ENCODE measurements at places on chromosomes 1 and 21.

- no peak for DNase-seq
Measured at GRCh38 chr1:11880911-11881748, 22.4 kb upstream of the NPPB start.

GRCh38 chr1:154845174-154845573 is 24.9 kb downstream of the KCNN3 start:
- no peak for DNase-seq

DNA sequence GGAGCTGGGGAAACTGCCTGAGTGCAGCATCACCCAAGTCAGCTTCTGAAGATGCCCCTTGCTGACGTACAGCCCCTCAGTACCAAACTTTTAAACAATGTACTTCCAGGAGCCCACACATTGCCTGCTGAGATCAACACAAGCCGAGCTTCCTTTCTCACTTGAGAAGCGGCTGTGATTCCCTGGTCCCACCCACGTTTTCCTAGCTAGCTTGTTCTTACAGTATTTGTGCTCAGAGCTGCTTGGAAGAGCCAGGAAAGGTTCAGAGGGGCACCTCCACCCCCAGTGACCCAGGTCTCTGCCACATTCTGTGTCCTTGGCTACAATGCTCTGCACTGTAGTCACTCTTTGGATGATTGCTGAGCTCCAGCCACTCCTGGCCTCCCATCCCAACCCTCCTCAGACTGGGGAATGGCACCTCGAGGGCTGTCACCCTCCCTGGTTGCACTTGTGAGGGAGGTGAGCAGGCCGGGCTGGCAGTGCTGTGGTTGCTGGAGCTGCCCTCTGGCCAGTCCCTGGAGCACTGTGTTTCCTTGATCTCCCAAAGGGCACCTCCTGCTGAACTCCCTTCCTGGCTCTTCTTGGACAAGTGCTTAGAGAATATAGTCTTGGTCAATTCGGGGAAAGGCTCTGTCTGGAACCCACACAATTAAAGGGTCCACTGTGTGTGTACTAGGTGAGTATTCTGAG is 355.1 kb downstream of the AJAP1 start:
- DNase-seq, result no peak

DNA sequence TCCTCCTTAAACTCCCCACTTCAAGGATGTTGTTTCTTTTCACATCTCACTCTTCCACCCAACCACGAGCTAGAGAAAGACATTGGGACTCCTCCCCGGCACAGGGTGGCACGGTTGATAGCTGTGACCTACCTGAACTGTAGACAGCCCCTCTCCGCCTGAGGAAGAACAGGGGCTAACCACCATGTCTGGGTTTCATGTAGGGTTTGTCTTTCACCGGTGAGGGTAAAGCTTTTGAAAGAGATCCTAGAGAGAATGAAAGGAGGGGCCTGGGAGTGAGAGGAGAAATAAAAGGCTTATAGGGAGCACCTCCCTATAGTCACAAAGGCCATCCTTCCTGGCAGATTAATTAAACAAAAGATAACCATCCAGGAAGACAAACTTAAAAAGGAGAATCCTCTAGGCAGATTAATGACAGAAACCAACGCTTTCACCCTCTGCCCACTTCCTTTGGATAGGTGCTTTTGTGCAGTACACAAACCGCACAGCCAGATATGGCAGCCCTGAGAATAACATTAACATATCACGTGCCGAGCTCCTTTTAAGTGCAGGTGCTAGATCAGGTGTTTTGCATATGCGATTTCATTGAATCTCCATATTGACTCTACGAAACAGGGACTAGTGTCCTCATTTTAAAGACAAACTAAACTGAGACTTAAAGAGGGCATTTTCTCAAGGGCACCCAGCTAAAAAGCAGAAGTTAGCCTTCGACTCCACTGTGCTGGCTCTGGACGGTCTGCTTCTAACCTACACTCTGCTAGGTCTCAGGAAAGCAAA is 178.1 kb upstream of the RUNX1 start:
- DNase-seq, result no peak

DNA sequence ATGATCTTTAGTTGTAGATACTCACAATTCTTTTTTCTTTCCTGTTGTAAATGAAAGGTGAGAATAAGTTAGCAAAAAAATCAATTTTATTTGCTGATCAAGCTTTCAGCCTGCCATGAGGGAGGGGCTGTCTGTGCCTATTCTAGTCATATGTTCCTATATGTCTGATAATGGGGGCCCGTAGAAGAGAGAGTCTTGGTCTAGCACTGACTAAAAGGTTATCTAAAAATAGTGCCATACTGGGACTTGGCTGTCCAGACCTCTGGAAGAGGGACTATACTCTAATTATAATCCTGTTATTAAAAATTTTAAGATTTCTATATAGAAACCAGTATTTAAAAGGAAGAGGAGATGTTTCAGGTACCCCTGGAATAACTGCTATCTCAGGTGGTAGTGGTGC is 18.6 kb downstream of the GNAI3 start:
- DNase-seq, result no peak

- DNase-seq, result no peak
Measured at GRCh38 chr1:81681601-81682266, 119.0 kb upstream of the ADGRL2 start.

DNA sequence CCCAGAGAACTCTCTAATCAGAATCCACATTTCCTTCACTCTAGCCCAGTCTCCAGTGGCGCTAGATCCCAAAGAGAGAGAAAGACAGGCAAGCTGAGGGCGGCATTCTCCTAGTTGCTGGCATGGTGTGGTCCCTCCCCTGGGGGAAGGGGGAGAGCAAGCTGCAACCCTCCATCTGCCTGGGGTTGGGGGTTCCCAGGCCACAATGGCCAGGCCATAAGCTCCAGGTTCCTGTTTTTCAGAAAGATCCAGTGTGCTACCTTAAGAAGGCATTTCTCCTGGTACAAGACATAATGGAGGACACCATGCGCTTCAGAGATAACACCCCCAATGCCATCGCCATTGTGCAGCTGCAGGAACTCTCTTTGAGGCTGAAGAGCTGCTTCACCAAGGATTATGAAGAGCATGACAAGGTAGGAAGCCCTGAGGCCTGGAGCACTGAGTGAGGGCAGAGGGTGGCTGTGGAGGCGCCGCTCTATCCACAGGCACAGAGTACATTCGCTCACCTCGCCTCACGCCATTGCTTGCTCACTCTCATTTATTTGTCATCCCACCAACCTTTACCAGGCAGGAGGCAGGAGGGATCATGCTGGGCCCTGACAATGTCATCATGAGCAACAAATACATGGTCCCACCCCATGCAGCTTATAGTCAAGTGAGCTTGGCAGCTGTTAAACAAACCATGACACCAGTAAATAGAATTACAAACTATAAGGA is 6.6 kb downstream of the CSF1 start:
- DNase-seq, result no peak

DNA sequence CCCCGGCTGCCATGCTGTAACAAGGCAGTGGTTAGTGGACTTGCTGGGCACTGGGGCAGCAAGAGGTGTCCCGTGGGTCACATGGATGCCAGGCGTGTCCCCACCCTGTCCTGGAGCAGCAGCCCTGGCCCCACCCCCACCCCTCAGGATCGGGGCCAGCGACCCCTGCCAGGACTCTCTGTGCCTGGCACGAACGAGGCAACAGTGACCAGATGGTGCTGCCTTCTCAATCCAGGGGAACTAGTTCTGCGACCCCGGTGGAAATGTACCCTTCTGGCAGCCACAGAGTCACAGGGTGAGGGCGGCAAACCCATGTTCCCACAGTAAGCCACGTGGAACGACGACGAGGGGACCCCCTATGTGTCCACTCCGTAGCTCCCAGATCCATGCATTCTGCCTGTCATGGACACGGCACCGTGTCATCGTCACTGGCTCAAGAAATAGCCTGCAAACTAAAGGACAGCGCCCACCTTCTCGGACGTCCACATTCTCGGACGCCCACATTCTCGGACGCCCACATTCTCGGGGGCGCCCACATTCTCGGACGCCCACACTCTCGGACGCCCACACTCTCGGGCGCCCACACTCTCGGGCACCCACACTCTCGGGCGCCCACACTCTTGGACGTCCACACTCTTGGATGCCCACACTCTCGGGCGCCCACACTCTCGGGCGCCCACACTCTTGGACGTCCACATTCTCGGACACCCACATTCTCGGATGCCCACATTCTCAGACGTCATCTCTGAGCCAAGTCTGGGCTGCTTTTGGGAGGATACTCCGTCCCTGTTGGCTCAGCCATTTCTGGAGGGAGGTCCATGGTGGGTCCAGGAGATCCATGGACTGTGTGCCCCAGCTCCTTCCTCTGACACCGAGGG is 19.6 kb upstream of the ACTRT2 start:
- DNase-seq, result no peak
